ENCODE measurements at places on chromosomes 5 and 9.
A peak's percentile ranks its signal among the peaks of the same experiment; 100 is the strongest.

GRCh38 chr5:5221724-5222123 is 81.6 kb downstream of the ADAMTS16 start:
- DNase-seq, result no peak

DNA sequence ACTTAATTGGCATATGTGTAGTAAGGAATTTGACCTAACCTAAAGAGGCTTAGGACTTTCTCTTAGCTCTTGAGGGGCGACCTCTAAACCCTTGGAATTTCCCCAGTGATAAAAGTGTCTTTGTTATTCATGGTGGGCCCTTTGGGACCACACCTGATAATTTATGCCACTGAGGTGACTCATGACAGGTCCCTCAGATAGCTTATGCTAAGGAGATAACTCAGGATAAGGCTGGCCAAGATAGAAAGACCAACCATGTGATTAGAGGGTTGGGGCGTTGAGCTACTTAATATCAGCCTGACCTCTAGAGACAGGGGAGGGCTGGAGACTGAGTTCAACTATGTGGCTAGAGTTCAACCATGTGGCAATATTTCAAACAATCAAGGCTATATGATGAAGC is 218.1 kb downstream of the AP3B1 start:
- no peak for DNase-seq

DNA sequence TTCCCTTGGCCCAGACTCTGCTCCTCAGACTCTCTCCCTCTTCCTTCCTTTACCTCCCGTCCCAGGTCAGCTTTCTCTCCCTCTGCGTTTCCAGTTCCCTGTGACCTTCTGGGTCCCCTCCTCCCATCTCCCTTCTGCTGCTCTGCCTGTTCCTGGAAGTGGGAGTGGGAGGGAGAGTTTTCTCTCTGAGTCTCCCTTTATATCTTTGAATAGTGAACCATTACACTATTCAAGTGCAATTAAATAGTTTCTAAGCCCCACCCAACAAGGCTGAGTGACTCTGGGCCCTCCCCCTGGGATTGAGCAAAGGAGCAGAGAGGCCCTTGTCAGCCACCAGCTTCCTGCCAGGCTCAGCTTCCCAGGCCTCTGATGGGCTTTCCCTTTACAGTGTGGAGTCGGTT is 34.8 kb downstream of the THBS4 start:
- DNase-seq, result peak; percentile 28

- DNase-seq, result no peak
These were observed 126.1 kb upstream of the POC5 start for GRCh38 chr5:75843319-75843718.

DNA sequence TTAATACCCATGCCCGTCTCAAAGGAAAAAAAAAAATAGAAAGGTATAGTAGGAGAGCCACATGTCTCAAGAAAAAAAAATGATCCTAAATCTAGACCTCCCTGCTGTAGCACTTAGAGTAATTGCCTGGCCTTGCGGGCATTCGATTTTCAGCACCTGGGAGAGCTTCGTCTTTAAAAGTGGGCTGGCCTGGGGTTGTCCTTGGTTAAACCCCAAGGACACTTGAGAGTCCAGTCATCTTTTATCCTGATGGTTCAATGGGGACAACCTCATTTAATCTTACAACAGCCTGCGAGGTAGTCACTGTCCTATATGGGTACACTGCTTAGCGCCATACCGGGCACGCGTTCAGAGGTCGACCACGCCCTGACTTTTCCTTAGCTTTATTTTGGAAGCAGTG is 60.1 kb downstream of the MAT2B start:
- no peak for DNase-seq

DNA sequence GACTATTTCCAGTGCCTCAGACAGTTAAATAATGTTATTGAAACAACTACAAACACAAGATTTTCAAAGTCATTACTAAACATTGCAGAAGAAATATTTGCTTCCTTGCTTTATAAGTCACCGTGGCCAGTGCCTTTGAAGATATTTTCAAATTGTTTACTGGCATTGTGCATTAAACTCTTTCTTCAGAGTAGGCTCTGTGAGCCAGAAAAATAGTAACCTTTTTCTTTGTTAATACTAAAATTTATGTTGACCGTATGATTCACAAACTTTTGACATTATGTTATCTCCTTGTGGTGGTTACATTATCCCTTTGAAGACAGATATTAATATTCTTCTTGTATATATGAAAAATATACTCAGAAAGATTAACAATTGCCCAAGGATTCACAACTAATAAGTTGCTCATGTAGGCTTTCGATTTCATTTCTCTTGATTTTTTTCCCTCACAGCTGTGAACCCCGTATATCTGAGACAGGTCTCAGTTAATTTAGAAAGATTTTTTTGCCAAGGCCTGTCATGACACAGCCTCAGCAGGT is 140.1 kb downstream of the NR3C1 start:
- no peak for DNase-seq

DNA sequence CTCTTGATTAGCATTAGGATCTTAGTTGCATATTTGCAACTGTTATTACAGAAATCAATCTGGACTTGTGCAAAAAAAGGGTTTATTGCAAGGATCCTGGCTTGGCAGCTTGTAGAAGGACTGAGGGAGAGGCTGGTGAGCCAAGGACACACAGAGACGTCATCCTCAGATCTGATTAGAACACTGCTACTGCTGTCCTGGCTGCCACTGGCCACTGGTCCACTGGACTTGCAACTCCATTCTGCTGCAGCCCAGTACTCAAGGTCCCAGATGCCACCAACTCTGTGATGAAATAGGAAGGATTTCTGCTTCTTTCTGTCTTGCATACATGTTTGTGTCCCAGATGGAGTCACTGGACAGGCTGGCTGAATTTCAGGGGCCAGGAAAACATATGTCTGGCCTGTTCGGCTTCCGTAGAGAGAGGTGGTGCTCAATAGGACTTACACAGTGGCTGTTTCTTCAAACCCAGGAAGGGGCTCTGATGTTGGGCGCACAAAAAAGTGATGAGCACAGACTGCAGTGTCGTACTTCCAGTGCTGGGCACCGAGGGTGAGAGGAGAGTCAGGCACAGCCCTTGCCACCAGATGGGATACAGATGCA is 68.9 kb upstream of the SH3PXD2B start:
- DNase-seq, result no peak
